ENCODE measurements at places on chromosomes 5 and 9. TPM values are rescaled to one million over a fixed set of nuclear protein-coding genes. Genes with fewer than 3 reads are reported as not detected.

Gene KCNMB1
- polyA plus RNA-seq: 82.8 TPM

Gene SPINK6
- not detected for polyA plus RNA-seq

Gene BSPRY
- 2.4 TPM for polyA plus RNA-seq

Gene MSX2
- polyA plus RNA-seq: 16.4 TPM

Gene MEF2C
- 25.2 TPM for polyA plus RNA-seq

Gene GRIN3A
- polyA plus RNA-seq: 0.09 TPM

Gene POLK
- polyA plus RNA-seq: 14.1 TPM

Gene SOHLH1
- polyA plus RNA-seq: not detected

Gene CER1
- polyA plus RNA-seq: not detected

Gene EGR1
- polyA plus RNA-seq: 438 TPM

Gene ADCY2
- 6.6 TPM for polyA plus RNA-seq

Gene LIX1
- 0.10 TPM for polyA plus RNA-seq

Gene PTGES2
- polyA plus RNA-seq: 59.6 TPM

Gene FAXDC2
- polyA plus RNA-seq: 47.8 TPM

Gene GLRA1
- not detected for polyA plus RNA-seq

Gene QRFP
- 0.15 TPM for polyA plus RNA-seq

Gene HAUS6
- 5.6 TPM for polyA plus RNA-seq

Gene C9orf43
- polyA plus RNA-seq: 0.14 TPM

Gene DIRAS2
- polyA plus RNA-seq: 0.05 TPM

All from urinary bladder (tissue), 4 donors.